ENCODE measurements at places on chromosomes 12 and 14.

- no peak for DNase-seq
These were observed 891 bp downstream of the SPRYD4 start for GRCh38 chr12:56469007-56469930.

- DNase-seq = no peak
These were observed 14.5 kb downstream of the EGLN3 start for GRCh38 chr14:33936391-33936790.

DNA sequence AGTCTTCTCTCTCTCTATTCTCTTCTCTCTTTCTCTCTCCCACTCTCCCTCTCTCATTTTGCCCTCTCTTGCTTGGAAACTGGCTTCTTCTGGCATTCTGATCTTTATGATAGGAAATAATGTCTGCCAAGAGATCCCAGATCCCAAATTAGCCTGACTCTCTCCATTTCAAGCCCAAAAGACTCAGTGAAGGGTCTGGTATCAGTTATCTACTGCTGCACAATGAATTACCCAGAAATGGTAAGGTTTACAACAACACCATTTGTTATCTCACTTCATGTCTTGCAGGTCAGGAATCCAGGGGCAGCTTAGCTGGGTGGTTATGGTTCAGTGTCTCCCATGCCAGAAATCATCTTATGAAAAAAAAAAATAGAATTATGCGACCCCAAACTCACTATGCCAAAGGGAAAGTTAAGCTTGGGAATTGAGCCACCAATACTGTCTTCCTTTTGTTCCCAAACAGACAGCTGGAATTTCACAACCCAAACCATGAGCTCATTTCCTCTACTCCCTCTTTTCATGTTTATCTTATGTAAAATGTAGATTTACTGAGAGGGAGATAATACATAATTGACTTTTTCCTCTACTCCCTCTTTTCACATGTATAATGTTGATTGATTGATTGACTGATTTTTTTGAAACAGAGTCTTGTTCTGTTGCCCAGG, 67.8 kb upstream of the FICD start:
- peak; percentile 22 for DNase-seq

DNA sequence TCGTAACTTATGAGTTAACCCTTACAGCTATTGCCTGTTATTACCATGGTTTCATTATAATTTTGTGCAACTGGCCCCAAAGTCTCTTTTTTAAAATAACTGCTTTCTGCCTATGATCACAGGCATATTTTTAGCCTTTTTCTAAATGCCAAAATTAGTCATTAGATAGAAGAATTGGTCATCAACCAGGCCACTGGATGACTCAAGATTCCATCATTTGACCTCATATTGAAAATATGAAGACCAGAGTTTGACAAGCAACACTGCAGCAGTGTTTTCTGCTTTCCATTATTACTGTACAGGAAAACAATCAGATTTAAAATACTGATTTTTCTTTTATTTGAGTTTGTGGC, 54.7 kb upstream of the OTOGL start:
- DNase-seq = peak; percentile 94

GRCh38 chr14:57323721-57324120, 55.0 kb downstream of the AP5M1 start:
- DNase-seq = no peak

- DNase-seq = no peak
These were observed 979.0 kb downstream of the TMTC2 start for GRCh38 chr12:83665634-83666218.

All from IMR-90 (cell line).